ENCODE measurements at places on chromosomes 11 and 22.

- DNase-seq: peak; percentile 49
Measured at GRCh38 chr11:134207538-134208239, 16.1 kb downstream of the NCAPD3 start.

- no peak for DNase-seq
Measured at GRCh38 chr11:5115339-5115738, 22.8 kb downstream of the OR52A5 start.

- DNase-seq: no peak
Measured at GRCh38 chr22:27129266-27129665, 471.9 kb downstream of the MIAT start.

DNA sequence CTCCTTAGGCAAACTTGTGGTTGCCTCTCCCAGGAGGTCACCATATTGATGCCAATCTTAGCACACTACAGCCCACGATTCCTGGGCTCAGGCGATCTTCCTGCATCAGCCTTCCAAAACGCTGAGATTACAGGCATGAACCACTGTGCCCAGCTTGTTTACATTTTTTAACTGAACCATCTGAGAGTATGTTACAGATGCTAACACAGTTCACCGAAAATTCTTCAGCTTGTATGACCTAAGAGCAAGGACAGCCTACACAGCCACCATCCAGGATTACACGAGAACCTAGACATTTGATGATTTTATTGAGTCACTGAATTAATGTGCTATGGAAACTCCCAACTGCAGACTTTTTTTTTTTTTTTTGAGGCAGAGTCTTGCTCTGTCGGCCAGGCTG is 5.8 kb upstream of the LGALS1 start:
- DNase-seq: no peak

GRCh38 chr11:44005063-44005701 is 42.6 kb upstream of the ACCSL start:
- DNase-seq: no peak

DNA sequence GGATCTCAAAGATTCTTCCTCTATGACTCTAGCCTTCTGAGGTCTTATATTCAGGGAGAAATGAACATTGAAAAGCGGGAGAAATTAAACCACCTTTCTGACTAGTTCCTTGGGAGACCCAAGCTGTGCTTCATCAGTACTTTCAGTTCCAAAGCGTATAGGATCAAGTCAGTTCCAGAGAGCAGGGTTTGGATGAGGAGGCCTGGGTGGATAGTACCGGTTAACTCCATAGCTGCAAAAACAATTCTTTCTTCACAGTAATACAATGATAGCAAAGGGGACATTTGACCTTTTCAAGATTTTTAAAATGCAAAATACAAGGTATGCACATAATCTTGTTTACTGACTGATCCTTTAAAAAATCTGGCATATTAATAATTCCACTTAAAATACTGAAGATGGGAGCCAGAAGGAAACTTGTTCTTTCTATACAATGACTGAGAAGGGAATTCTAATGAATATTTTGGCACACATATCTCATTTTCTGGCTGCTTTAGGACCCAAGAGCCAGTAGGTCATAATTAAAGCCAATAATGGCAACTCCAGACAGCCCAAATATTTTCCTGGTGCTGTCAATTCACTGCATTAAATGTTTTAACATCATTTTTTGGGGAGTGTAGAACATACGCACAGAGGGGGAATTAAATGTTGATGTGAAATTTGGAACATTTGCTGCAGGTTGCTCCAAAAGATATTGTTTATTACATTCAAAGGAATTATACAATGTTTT is 16.0 kb downstream of the ADM start:
- no peak for DNase-seq

- no peak for DNase-seq
Measured at GRCh38 chr11:121656328-121657090, 203.7 kb upstream of the SORL1-AS1 start.

GRCh38 chr11:15819679-15820286 is 536.6 kb downstream of the SOX6 start:
- DNase-seq: no peak

- DNase-seq: no peak
Measured at GRCh38 chr11:68659158-68659921, 25.0 kb upstream of the GAL start.

GRCh38 chr22:19596680-19597398 is 72.6 kb upstream of the CLDN5 start:
- no peak for DNase-seq

DNA sequence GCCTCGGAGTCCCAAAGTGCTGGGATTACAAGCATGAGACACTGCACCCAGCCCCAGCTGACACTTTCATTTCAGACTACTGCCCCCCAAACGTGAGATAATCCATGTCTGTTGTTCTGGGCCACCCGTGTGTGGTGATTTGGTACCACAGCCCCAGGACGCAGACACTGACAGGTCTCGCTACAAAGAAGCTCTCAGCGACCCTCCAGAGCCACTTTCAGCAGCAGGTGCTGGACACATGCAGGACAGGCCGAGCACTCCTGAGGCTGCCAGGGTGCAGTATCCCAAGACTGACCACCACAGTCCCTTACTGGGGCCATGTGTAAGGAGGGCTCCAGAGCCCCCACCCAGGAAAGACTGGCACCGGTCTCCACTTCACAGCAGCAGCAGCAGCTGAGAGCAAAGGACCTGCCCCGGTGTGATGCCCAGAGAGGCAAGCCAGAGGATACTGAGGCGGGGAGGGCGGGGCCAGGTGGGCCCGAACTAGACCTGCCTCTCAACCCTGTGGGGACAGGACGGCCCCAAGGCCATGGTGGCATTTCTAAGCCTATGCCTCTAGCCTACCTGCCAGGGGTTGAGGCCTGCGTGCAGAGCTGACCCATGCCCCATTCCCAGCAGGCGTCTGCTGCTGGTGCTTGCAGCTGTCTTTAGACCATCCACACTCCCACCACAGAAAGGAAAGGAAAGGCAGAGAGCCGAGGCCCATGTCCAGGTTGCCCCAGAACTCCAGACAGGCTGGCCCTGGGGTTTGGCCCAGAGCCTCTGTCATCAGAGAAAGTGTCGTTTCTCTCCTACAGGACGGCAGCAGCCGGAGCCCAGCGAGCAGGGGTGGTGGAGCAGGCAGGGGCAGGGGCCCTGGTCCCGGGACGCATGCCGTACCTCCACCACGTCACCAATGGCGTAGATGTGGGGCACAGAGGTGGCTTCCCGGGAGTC is 28.0 kb upstream of the GNB1L start:
- no peak for DNase-seq

GRCh38 chr11:121889931-121890330 is 226.1 kb downstream of the BLID start:
- DNase-seq: no peak

GRCh38 chr11:1442163-1442562 is 44.4 kb downstream of the MOB2 start:
- no peak for DNase-seq

DNA sequence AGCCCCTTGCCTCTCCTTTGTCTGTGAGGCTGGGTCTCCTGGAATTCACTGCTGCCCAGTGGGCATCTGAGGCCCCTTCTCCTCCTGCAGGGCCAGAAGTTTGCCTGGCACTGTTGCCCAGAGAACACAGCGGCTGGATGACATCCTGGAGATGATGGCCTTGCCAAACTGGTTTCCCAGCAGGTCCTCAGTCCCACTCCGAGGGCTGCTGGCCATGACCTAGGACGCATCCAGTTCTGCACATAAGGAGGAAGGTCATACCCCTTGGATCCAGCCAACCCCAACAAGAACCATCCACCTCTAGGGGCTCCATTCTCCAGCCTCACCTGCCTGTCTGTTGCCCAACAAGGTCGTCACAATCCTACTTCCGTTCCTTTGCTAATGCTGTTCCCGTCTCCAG is 3.4 kb upstream of the SMTN start:
- no peak for DNase-seq

GRCh38 chr11:101870510-101870909 is 44.3 kb upstream of the CEP126 start:
- no peak for DNase-seq

DNA sequence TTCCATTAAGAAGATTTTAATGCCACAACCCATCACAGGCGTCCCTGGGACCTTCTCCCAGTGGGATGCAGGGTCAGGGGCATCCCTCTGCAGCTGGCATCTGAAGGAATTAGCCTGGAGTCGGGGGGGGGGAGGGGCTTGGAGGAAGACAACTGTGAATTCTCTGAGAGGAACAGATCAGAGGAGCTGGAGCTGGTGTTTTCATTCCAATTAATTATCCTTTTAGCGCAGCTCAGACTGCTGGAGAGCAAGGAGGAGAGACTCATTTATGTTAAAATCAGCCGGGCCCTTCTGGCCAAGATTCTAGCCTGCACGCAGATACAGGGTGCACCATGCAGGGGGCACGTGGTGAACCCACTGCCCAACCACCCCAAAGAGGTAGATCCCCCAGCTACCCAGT is 116.2 kb downstream of the CHST1 start:
- DNase-seq: no peak

DNA sequence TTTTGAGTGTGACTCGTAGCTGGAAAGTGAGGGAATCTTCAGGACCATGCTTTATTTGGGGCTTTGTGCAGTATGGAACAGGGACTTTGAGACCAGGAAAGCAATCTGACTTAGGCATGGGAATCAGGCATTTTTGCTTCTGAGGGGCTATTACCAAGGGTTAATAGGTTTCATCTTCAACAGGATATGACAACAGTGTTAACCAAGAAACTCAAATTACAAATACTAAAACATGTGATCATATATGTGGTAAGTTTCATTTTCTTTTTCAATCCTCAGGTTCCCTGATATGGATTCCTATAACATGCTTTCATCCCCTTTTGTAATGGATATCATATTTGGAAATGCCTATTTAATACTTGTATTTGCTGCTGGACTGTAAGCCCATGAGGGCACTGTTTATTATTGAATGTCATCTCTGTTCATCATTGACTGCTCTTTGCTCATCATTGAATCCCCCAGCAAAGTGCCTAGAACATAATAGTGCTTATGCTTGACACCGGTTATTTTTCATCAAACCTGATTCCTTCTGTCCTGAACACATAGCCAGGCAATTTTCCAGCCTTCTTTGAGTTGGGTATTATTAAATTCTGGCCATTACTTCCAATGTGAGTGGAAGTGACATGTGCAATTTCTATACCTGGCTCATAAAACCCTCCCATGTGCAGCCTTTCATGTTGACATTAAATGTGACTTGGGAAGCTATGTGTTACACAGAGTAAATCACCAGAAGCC is 11.0 kb downstream of the OR51E1 start:
- no peak for DNase-seq

DNA sequence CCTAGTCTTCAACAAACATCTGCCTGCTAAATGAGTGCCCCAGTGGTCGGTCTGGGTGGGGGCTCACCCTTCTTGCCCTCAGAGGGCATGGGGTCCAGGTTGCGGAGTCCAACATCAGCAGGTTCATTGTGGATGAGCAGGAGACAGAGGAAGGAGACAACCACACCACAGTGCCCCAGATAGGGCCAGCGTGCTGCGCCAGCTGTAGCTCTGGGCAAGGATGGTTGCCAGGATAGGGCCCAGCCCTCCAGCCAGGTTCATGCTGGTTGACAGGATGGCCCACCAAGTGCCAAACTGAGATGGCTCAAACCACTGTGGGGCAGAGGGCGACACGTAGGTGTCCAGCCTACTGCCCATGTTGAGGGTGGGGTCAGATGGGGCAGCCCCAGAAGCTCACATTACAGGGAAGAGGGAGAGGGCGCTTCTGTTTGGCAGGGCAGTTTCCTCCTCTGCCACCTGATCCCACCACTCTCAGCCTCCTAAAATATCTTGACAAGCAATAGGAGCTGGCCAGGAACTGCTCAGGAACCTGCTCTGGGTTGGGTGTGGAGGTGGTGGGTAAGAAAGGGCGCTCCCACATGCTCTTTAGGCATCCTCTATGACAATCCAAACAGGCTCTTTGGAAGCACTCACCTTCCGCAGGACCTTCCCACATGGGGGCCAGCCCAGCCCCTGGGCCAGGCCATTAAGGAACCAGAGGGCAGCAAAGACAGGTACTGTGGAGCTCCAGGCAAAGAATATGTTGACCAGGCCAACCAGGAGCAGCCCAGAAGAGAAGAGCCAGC is 2.9 kb downstream of the SLC37A4 start:
- no peak for DNase-seq

DNA sequence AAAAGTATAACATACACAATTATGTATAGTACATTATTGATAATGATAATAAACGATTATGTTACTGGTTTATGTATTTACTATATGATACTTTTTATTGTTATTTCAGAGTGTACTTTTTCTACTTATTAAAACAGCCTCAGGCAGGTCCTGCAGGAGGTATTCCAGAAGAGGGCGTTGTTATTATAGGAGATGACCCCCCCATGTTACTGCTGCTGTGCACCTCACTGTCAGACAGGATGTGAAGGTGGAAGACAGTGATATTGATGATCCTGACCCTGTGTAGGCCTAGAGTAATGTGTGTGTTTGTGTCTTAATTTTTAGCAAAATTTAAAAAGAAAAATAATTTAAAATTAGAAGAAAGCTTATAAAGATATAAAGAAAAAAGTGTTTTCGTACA is 57.6 kb downstream of the REXO2 start:
- DNase-seq: no peak

GRCh38 chr22:28837640-28838039 is 37.3 kb upstream of the XBP1 start:
- DNase-seq: no peak

DNA sequence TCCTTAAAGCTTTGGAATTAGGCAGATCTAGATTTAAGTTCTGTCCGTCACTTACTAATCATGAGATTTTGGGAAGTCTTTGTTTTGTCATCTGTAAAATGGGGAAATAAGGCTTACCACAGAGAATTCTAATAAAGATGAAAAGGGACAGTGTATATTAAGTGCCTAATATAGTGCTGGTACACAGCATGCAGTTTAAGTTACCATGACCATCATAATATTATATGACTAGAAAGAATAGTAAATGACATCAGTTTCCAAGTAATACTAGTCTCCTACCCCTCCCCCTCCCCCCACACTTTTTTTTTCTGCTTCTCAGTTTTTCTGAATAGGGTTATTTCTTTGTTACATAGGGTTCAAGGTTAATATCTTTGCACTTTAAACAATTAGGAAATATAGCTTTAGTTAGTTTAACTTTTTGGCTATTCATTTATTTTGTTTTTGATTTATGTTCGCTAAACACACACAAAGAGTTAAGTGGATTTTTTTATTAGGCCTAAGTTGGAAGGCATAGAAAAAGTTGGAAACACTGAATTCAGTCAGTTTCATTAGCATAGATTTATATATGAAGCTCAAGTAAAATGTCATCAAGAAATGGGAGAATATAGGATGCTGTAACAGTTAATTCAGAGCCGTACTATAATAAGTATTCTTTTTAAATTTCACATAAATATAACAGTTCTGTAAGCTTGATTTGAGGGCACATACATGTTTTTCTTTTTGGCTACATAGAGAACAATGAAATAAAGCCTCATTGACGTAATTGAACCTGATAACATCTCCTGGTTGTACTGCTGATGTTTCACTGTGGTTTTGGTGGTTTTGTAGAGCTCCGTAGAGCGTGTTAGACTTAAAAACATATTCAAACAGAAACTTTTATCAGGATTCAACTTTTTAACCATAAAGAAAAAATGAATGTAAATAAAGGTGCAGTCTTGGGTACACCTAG is 121.2 kb downstream of the PDE3B start:
- DNase-seq: peak; percentile 37

Data from T follicular helper cell (primary cell).